Panc1 (cell line): ENCODE measurements at places on chromosomes 2 and 18. TPM values are rescaled to one million over a fixed set of nuclear protein-coding genes. Genes with fewer than 3 reads are reported as not detected.

DNA sequence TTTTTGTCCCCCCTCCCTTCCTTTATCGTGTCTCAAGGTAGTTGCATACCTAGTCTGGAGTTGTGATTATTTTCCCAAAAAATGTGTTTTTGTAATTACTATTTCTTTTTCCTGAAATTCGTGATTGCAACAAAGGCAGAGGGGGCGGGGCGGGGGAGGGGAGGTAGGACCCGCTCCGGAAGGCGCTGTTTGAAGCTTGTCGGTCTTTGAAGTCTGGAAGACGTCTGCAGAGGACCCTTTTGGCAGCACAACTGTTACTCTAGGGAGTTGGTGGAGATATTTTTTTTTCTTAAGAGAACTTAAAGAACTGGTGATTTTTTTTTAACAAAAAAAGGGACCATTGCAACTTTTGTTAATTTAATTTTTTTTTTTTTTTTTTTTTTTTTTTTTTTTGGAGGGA, 2.1 kb downstream of the SOX11 start:
- H3K27ac ChIP-seq, result no peak overlapping the region
- H3K36me3 ChIP-seq, result no peaks in the 10 kb centered on the region
- no peaks in the 10 kb centered on the region for H3K4me1 ChIP-seq
- DNase-seq, result no peak
- H3K4me3 ChIP-seq, result no peak overlapping the region

GRCh38 chr2:182920631-182921056, 54.2 kb upstream of the FRZB start:
- H3K36me3 ChIP-seq, result peaks cover 9% of the 10 kb centered on the region
- no peak overlapping the region for H3K27ac ChIP-seq
- no peaks in the 10 kb centered on the region for H3K4me1 ChIP-seq
- no peak for DNase-seq
- H3K27me3 ChIP-seq, result no peaks in the 10 kb centered on the region

DNA sequence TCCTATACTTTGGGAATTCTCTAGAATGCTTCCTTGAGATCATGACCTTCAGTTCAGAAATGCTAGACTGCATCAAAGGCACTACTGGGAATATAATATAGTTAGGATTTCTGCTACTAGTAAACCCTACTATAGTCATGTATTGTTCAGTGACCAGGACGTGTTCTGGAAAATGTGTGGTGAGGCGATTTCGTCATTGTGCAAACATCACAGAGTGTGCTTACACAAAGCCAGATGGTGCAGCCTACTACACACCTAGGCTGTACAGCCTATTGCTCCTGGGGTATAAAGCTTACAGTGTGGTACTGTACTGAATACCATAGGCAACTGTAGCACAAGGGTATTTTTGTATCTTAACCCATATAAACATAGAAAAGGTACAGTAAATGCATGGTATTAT, 13.0 kb downstream of the CXCR4 start:
- H3K27me3 ChIP-seq, result peaks cover 7% of the 10 kb centered on the region
- no peaks in the 10 kb centered on the region for H3K36me3 ChIP-seq
- H3K27ac ChIP-seq, result no peak overlapping the region

- H3K27ac ChIP-seq, result no peak overlapping the region
- H3K4me3 ChIP-seq, result no peak overlapping the region
- no peak for DNase-seq
- H3K4me1 ChIP-seq, result no peaks in the 10 kb centered on the region
- H3K36me3 ChIP-seq, result no peaks in the 10 kb centered on the region
- no peaks in the 10 kb centered on the region for H3K27me3 ChIP-seq
Observed at GRCh38 chr2:174631009-174631981, 33.7 kb upstream of the WIPF1 start.

GRCh38 chr2:226838722-226839121, 2.9 kb downstream of the RHBDD1 start:
- no peaks in the 10 kb centered on the region for H3K36me3 ChIP-seq
- H3K4me1 ChIP-seq, result peaks cover 20% of the 10 kb centered on the region
- H3K27me3 ChIP-seq, result no peaks in the 10 kb centered on the region

DNA sequence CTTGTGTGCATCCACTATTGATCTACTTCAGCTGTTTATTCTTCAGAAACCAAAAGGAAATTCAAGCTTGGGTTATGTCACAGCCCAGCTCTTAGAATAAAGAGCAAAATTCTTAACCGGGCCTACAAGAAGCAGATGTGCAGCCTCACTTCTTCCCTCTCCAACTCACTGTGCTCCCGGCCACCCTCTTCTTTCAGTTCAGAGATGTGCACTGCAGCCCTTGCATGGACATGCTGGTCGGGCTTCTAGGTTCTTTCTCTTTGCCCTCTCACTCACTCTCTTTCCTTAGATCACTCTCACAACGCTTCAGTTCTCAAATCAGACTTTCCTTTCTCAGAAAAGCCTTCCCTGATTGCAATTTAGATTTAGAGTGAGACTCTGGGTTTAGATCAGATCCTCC, 104.1 kb downstream of the CHN1 start:
- no peak overlapping the region for H3K4me3 ChIP-seq
- no peaks in the 10 kb centered on the region for H3K36me3 ChIP-seq
- DNase-seq, result no peak

GRCh38 chr2:15260835-15261234, 300.3 kb downstream of the NBAS start:
- H3K4me3 ChIP-seq, result no peak overlapping the region
- H3K27ac ChIP-seq, result no peak overlapping the region

DNA sequence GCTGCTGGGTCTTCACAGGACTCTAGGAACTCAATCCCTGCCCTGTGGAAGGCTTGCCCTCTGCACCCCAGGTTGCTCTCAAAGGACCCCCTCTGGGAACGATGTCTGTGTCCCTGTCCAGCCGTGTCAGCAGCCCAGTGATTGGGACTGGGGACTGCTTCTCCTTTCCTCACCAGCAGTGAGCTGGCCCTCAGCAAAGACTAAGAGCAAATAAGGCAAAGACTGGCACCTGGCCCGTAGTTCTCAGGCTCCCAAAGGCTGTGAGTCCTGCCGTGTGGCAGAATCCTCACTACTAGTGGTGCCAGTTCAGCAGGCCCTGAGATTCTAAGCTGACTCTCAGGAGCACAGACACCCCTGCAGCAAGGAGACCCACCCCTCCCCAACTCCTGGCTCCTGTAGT, 47.8 kb downstream of the TMEM163 start:
- DNase-seq, result no peak
- peaks cover 5% of the 10 kb centered on the region for H3K27me3 ChIP-seq
- H3K4me3 ChIP-seq, result no peak overlapping the region
- H3K27ac ChIP-seq, result no peak overlapping the region
- no peaks in the 10 kb centered on the region for H3K4me1 ChIP-seq

GRCh38 chr18:22293417-22293816, 124.0 kb downstream of the GATA6 start:
- H3K4me3 ChIP-seq, result no peak overlapping the region
- no peaks in the 10 kb centered on the region for H3K4me1 ChIP-seq
- H3K27ac ChIP-seq, result no peak overlapping the region
- no peaks in the 10 kb centered on the region for H3K36me3 ChIP-seq

GRCh38 chr18:77271576-77272481, 22.2 kb downstream of the GALR1 start:
- no peaks in the 10 kb centered on the region for H3K36me3 ChIP-seq
- H3K4me1 ChIP-seq, result 0 out of 2 replicates have a peak, but pooled peaks cover 3% of the 10 kb centered on the region
- no peak overlapping the region for H3K27ac ChIP-seq
- H3K27me3 ChIP-seq, result peaks cover 20% of the 10 kb centered on the region

- no peaks in the 10 kb centered on the region for H3K27me3 ChIP-seq
- no peak for DNase-seq
- H3K4me3 ChIP-seq, result no peak overlapping the region
Observed at GRCh38 chr2:160751021-160751420, 257.4 kb upstream of the RBMS1 start.

GRCh38 chr2:130259594-130259993, 61.4 kb upstream of the TUBA3E start:
- DNase-seq, result no peak
- H3K27ac ChIP-seq, result no peak overlapping the region
- H3K4me3 ChIP-seq, result no peak overlapping the region

GRCh38 chr2:241937297-241937696, 67.8 kb downstream of the RTP5 start:
- no peaks in the 10 kb centered on the region for H3K36me3 ChIP-seq

DNA sequence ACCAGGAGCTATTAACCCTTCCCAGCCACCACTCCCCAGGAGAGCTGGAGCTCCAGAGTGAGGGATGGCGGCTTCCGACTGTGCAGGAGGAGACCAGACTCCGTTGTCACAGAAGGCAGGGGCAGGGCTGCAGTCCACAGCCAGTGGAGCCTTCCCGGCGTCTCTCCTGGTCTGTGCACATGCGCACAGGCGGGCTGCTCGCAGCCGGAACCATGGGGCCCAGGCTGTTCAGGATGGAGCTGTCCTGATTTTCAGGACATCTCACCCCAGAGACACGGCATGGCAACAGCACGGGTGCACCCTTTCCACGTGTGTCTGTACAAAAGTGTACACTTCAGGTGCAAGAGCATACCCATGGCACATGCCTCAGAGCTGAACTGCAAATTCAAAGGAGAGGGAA, 28.9 kb downstream of the EIPR1 start:
- no peak overlapping the region for H3K4me3 ChIP-seq
- H3K4me1 ChIP-seq, result no peaks in the 10 kb centered on the region
- H3K27me3 ChIP-seq, result no peaks in the 10 kb centered on the region
- H3K36me3 ChIP-seq, result no peaks in the 10 kb centered on the region

DNA sequence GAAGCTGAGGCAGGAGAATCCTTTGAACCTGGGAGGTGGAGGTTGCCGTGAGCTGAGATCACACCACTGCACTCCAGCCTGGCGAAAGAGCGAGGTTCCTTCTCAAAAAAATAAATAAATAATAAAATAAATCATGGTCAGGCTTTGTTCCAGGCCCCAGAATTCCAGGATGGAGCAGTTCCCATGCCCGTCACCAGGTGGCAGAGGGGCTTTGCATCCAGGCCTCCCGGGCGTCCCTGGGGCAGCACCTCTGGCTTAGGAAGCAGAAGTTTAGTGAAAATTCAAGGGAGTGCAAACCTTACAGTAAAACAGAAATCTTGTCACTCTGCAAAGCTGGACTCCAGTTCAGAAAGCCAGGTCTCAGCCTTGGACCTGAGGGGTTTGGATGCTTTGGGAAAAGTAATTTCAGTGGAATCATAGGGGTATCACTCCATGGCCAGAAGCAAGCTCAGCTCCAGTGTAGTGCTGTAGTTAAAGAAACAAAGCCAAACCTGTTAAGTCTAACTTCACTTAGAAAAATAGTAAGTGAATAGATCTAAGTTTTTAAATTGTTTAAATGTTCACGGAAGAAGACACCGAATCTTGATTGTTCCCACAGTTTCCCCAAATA, 512.7 kb downstream of the CMPK2 start:
- no peaks in the 10 kb centered on the region for H3K36me3 ChIP-seq
- no peaks in the 10 kb centered on the region for H3K4me1 ChIP-seq
- H3K4me3 ChIP-seq, result no peak overlapping the region
- no peak overlapping the region for H3K27ac ChIP-seq
- no peak for DNase-seq
- no peaks in the 10 kb centered on the region for H3K27me3 ChIP-seq

DNA sequence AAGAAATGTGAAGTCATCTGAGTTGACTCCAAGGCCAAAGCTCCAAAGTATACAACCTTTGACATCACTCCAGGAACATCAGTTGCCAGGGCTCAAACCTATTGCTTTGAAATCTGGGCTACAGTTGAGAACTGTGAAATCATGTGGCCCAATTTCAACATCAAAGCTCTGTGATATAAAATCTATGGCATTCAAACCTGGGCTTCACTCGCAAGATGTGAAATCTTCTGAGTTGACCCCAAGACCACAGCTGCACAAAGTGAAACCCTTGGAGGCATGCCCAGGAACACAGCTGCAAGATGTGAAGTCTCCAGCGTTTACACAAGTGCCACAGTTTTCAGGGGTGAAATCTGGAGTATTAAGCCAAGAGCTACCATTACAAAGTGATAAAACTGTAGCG, 9.4 kb upstream of the ZNF512 start:
- DNase-seq, result no peak
- no peak overlapping the region for H3K27ac ChIP-seq
- no peaks in the 10 kb centered on the region; the same call in 1 of the 2 replicates for H3K27me3 ChIP-seq
- no peaks in the 10 kb centered on the region for H3K36me3 ChIP-seq
- no peaks in the 10 kb centered on the region for H3K4me1 ChIP-seq

GRCh38 chr2:140627885-140628284, 1502.9 kb downstream of the LRP1B start:
- no peak overlapping the region for H3K27ac ChIP-seq
- H3K36me3 ChIP-seq, result no peaks in the 10 kb centered on the region
- no peaks in the 10 kb centered on the region for H3K4me1 ChIP-seq
- no peak overlapping the region for H3K4me3 ChIP-seq

DNA sequence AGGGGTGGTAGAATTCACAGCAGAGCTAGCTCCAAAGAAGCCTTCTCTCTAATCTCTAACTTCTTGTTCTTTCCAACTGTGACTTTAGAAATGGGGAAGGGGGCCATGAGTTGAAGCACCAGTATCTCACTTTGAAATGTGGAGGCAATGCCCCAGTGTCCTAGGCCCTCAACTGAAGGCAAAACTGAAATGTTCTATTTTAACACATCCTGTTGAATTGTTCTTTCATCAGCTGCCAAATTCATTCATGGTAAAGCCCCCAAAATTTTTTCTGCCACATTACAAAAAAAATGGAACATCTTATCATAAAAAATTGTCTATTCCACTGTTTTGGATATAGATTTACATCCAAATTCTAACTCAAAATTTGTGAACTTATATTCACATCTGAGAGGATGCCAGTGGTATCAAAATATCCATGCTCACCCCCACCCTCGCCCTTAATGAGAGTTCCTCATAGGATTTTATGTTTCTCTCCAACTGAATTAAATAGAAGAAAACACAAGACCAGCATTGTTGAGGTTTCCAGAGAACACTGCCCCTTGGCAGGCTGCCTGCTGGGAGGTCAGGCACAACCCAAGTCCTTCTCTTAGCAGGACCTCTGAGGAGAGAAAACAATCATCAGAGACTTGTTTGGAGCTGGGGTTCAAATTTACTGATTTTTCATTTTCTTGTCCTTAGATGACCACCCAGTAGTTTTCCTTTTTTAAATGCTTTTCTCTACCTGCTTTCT, 147.4 kb upstream of the PGAP1 start:
- DNase-seq, result no peak
- H3K4me3 ChIP-seq, result no peak overlapping the region
- H3K4me1 ChIP-seq, result no peaks in the 10 kb centered on the region
- H3K27me3 ChIP-seq, result no peaks in the 10 kb centered on the region

GRCh38 chr2:10546975-10547391, 98.9 kb upstream of the ODC1 start:
- no peaks in the 10 kb centered on the region for H3K36me3 ChIP-seq
- H3K27ac ChIP-seq, result no peak overlapping the region
- no peaks in the 10 kb centered on the region for H3K27me3 ChIP-seq
- H3K4me3 ChIP-seq, result no peak overlapping the region
- H3K4me1 ChIP-seq, result no peaks in the 10 kb centered on the region; the same call in 1 of the 2 replicates

GRCh38 chr2:18845854-18846445, 256.6 kb upstream of the NT5C1B start:
- H3K36me3 ChIP-seq, result no peaks in the 10 kb centered on the region
- no peak for DNase-seq
- H3K27me3 ChIP-seq, result no peaks in the 10 kb centered on the region

ACTG2 gene
- total RNA-seq, result 0.23 TPM

HOXD12 gene
- total RNA-seq, result 0.13 TPM

TEKT4 gene
- total RNA-seq, result 0.26 TPM

CABYR gene
- total RNA-seq, result 29.4 TPM

C1GALT1C1L gene
- total RNA-seq, result 0.54 TPM

MC4R gene
- total RNA-seq, result not detected

SERPINB4 gene
- not detected for total RNA-seq

TMEM17 gene
- 4.1 TPM for total RNA-seq

MSH2 gene
- 72.2 TPM for total RNA-seq

MOB4 gene
- 25.6 TPM for total RNA-seq

CEBPZ gene
- total RNA-seq, result 63.8 TPM

PROKR1 gene
- not detected for total RNA-seq

CNGA3 gene
- not detected for total RNA-seq

AUP1 gene
- total RNA-seq, result 142 TPM

RGPD3 gene
- 0.31 TPM for total RNA-seq

NYAP2 gene
- total RNA-seq, result not detected

MAPRE2 gene
- 14.1 TPM for total RNA-seq
